ENCODE measurements at places on chromosomes 12 and 14.
A peak's percentile ranks its signal among the peaks of the same experiment; 100 is the strongest.

- DNase-seq: no peak
Measured at GRCh38 chr14:91980157-91980556, 32.7 kb upstream of the FBLN5 start.

GRCh38 chr14:22558221-22558913, 30.7 kb downstream of the DAD1 start:
- no peak for DNase-seq

DNA sequence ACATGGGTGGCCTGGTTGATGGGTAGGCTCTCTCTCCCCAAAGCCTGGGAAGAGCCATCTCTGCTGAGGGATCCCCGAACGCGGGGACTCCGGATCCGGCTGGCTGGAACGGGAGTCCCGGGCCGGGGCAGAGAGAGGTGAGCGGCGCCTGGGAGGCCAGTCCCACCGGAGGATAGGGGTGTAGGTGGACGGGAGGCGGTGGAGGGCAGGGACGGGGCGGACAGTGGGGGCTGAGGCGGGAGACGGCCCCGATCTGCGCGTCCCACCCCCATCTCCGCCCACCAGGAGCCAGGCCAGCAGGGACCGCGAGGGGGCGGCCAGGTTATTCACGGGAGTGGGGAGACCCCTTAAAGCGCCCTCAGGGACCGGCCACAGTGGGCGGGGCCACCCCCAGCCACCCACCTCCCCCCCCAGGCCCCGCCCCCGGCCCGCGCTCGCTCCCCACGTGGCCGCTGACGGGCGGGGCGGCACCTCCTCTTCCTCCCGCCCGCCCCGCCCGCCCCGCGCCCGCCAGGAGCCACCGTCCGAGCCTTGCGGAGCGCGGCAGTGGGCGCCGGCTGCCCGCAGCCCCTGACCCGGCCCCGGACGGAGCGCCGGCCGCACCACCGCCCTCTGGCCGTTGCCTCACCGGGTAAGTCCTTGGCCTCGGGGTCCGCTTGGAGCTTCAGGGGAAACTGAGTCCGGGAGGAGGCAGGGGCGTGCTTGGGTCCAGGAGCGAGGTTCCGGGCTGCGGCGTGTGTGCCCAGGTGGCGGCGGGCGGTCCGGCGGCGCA, at the start of gene INF2:
INF2 (plus strand) TSS at position 510 of the 772 bp plus-strand sequence. CDS start 11,748 bp downstream, outside the sequence.
- no peak for DNase-seq

DNA sequence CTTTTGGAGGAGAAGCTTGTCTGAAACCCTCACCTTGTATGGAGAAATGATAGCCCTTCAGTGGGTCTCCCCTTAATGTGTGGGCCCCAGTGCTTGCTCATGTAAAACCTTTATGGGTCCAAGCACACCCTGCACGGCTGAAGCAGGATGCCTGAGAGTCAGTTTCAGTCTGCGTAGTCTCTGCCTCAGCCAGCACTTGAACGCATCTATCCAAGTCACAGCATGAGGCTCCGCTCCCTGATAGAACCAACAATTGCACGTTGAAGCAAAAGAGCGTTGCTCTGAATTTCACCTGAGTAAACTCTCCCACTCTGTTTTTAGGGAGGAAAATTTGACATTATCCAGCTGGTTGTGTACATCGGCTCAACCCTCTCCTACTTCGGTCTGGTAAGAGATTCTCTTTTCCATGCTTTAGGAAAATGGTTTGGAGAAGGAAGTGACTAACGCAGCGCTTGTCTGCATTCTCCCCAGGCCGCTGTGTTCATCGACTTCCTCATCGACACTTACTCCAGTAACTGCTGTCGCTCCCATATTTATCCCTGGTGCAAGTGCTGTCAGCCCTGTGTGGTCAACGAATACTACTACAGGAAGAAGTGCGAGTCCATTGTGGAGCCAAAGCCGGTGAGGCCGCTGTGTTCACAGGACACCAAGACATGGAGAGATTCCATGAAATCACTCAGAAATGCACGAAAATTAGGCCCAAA, 33.0 kb upstream of the P2RX4 start:
- DNase-seq: no peak

DNA sequence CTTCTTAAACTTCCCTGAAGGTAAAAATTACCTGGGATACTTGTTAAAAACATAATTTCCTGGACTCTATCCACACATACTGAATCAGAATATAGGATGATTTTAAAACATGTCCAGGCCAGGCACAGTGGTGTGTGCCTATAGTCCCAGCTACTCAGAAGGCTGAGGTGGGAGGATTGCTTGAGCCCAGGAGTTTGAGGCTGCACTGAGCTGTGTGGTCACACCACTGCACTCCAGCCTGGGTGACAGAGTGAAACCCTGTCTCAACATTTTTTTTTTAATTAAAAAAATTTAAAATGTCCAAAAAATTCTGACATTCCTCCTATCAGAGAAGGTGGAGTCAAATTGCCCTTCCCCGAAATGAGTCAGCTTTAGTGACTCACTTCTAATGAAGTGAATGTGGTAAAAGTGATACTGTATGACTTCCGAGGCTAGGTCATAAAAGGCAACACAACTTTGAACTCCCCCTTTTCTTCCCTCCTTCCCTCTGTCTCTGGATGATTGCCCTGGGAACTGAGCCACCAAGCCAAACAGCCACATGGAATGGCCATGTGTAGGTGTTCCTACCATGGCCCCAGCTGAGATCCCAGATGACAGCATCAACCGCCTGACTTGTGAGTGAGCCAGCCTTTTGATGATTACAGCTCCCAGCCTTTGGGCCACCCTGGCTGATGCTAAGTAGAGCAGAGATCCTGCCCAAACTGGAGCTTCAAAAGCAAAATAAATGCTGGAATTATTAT, 36.3 kb downstream of the LIMA1 start:
- DNase-seq: no peak

DNA sequence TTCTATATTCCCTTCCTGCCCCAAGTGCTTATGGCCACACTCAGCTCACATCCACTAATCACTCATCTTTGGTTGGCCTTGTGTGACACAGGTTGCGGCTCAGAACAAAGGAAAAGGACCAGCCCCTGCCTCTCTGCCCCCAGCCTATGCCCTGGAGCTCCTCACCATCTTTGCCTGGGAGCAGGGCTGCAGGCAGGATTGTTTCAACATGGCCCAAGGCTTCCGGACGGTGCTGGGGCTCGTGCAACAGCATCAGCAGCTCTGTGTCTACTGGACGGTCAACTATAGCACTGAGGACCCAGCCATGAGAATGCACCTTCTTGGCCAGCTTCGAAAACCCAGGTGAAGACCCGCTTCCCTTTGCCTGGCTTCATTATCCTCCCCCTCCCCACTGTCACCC, 15.8 kb upstream of the OAS2 start:
- no peak for DNase-seq

GRCh38 chr12:79033788-79034187, 169.2 kb downstream of the SYT1 start:
- DNase-seq: no peak

- no peak for DNase-seq
Measured at GRCh38 chr12:50545786-50546185, 41.0 kb downstream of the DIP2B start.

- DNase-seq: no peak
Measured at GRCh38 chr12:104469523-104469922, 12.8 kb downstream of the CHST11 start.

- no peak for DNase-seq
Measured at GRCh38 chr12:48744251-48745008, 27.9 kb upstream of the CCNT1 start.

DNA sequence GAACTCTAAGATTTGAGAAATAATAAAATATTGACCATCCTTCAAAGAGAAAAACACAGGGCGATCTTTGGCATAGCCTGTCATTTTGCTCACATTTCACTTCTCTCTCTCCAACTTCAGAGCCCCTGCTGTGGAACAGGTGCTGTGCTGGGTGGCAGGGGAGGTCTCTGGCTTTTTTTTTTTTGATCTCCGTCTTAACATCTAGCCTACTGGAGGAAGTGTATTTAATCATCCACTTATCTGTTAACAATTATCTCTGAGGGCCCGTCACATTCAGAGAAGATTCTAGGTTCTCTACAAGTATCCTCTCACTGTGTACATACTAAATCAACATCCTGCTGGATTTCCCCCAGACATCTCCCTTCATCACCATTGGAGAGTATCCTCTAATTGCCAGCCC, 34.1 kb downstream of the CHST11 start:
- DNase-seq: no peak

DNA sequence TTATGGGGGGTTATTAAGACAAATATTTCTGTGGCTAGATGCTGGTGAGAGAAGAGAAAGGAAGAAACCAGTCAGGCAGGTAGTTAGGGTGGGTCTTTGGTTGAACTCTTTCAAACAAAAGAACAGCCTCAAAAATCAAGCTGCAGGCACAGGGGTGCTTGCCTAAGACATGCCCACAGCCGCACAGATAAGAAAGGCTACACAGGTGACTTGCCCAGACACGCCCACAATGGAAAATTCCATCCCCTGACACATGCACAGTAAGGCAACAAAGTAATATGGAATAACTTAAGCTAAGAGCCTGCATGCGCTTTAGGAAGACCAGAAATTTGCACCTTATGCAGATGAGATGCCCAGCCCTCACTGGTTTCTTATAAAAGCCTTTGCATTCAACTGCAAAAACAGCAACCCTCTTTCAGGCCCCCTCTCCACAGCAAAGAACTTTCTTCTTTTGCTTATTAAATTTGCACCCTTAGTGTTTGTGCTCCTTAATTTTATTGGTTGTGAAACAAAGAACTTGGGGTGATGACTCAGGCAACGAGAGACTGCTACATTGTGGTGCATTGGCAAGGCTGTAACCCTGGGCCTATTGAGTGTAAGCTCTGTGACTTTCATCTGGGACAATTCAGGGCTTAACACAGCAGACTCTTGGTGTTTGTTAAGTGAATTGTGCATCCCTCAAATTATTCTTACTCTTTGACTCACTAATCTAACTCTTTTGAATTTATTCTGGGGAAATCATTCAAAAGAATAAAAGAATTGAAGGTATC, 149.4 kb downstream of the RPAP3 start:
- no peak for DNase-seq

DNA sequence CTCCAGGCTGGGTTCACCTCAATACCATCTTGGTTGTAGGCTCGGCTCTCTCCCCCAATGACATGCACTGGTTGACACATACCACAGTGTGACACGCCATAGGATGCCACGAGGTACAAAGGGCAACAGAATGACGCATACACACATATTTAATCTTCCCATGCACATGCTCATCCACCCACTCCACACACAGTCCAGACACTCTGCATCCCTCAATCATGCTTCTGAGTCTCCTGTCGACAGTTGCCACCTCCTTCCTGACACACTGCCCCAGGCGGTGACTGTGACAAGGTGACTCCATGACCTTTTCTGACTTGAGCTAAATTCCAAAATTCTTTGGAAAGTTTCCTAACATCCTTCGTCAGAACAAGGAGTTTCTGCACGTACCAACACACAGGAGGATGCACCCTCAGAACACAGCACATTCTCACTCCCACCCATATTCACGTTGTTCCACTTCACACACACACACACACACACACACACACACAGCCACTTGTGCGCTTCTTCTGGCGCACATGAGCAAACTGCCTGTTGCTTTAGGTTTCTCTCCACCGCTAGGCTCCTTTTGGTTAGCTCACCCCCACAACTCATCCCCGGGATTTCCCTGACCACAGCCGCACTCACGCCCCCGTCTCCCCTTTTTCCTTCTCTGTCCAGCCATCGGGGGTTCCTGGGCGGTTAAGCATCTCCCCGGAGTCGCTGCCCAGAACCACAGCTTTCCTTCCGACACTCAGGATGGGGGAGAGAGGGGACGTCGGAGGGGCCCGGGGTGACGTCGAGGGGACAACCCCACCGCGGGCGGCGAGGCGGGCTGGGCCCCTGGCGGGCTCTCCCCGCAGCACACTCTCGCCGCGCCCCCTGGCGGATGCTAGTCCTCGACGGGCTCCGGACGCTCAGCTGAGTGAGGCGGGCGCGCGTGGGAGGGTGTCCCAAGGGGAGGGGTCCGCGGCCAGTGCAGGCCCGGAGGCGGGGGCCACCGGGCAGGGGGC, 536 bp upstream of the WNT1 start:
- peak; percentile 65 for DNase-seq

DNA sequence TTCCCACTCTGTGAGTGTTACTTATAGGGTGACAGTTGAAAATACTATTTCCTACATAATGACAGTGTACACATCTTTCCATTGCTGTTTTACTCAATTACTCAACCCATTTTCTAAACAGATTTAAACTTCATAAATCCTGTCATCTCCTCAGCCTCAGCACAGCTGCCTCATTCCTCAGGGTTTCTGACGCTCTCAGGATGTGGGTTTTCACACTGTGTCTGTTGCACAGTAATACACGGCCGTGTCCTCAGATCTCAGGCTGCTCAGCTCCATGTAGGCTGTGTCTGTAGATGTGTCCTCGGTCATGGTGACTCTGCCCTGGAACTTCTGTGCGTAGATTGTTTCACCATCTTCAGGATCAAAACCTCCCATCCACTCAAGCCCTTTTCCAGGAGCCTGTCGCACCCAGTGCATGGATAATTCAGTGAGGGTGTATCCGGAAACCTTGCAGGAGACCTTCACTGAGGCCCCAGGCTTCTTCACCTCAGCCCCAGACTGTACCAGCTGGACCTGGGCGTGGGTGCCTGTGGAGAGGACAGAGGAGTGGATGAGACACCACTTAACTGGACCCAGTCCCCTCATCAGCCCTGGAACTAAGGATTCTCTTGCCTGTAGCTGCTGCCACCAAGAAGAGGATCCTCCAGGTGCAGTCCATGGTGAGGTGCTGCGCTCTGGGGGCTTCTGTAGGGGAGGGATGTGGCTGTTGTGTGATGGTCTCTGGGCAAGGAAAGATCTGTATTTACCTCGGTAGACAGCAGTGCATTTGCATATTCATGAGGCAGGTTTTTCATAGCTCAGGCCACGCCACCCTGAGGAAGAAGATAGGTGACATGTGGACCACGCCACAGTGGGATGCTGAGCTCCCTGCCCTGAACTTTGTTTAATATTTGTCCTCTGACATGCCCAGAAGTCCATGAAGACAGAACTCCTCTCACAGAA, 750.2 kb downstream of the TMEM121 start:
- DNase-seq: no peak

Data from activated naive CD8-positive, alpha-beta T cell treated with anti-CD3 and anti-CD28 coated beads, Interleukin-2, amount 50 U/mL, for 16 hours (primary cell).